ENCODE measurements at places on chromosomes 1 and 21. TPM values are rescaled to one million over a fixed set of nuclear protein-coding genes. Genes with fewer than 3 reads are reported as not detected.

Gene GNG12
- total RNA-seq = not detected

GRCh38 chr1:110060034-110060661 is 10.3 kb downstream of the ALX3 start:
- peaks cover 30% of the 10 kb centered on the region for H3K36me3 ChIP-seq
- peak; percentile 59 for DNase-seq
- H3K27me3 ChIP-seq = no peaks in the 10 kb centered on the region
- H3K4me1 ChIP-seq = no peaks in the 10 kb centered on the region
- no peak overlapping the region for H3K27ac ChIP-seq

- no peak for DNase-seq
- peaks cover 53% of the 10 kb centered on the region for H3K4me1 ChIP-seq
- H3K4me3 ChIP-seq = no peak overlapping the region
- H3K27ac ChIP-seq = no peak overlapping the region
Observed at GRCh38 chr1:247411621-247412327, 4.2 kb upstream of the NLRP3 start.

DNA sequence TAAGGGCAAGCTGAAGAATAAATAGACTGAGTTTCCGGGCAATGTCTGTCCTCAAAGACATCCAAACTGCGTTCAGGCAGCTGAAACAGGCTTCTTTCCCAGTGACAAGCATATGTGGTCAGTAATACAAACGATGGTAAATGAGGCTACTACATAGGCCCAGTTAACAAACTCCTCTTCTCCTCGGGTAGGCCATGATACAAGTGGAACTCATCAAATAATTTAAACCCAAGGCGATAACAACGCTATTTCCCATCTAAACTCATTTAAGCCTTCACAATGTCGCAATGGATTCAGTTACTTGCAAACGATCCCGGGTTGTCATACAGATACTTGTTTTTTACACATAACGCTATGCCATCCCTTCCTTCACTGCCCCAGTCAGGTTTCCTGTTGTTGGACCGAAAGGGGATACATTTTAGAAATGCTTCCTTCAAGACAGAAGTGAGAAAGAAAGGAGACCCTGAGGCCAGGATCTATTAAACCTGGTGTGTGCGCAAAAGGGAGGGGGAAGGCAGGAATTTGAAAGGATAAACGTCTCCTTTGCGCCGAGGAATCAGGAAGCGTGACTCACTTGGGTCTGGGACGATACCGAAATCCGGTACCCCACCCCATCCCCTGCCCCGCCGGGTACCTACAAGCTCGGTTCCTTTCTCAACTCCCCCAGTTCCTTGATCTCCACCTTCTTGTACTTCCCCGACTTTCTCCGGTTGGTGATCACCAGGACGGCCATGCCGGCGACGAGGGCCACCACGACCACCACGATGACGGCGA is 1.3 kb downstream of the TACSTD2 start:
- H3K4me1 ChIP-seq = peaks cover 13% of the 10 kb centered on the region
- no peak overlapping the region for H3K27ac ChIP-seq
- H3K36me3 ChIP-seq = no peaks in the 10 kb centered on the region
- no peak for DNase-seq

DNA sequence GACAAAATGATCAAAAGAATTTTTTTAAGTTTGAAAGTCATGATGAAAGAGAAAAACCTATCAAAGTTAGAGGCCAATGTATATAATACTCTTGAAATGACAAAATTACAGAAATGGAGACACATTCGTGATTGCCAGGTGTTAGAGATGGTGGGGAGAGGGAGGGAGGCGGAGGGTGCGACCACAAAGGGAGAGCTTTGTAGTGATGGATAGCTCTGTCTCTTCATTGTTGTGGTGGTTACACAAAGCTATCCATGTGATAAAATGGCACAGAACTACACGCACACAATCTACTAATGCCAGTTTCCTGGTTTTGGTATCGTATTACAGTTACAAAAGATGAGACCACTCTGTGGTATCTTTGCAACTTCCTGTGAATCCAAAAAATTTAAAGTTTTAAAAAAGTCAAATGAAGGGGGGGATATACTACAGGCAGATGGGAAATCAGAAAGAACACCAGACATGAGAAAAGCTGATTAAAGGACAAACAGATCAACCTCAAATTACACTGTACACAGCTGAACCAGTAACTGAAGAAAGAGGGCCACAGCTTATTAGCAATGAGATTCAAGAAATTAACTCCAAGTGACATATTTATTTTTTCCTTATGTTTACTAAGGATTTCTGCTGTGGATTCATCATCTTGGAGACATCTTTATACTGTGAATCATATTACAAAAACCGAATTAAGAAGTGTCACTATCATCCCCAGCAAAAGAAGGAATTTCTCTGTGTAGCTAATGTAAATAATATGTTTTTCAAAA is 199.1 kb downstream of the SLC45A1 start:
- no peaks in the 10 kb centered on the region for H3K27me3 ChIP-seq
- H3K4me1 ChIP-seq = peaks cover 48% of the 10 kb centered on the region
- H3K36me3 ChIP-seq = peaks cover 2% of the 10 kb centered on the region
- H3K27ac ChIP-seq = no peak overlapping the region
- H3K4me3 ChIP-seq = no peak overlapping the region

DNA sequence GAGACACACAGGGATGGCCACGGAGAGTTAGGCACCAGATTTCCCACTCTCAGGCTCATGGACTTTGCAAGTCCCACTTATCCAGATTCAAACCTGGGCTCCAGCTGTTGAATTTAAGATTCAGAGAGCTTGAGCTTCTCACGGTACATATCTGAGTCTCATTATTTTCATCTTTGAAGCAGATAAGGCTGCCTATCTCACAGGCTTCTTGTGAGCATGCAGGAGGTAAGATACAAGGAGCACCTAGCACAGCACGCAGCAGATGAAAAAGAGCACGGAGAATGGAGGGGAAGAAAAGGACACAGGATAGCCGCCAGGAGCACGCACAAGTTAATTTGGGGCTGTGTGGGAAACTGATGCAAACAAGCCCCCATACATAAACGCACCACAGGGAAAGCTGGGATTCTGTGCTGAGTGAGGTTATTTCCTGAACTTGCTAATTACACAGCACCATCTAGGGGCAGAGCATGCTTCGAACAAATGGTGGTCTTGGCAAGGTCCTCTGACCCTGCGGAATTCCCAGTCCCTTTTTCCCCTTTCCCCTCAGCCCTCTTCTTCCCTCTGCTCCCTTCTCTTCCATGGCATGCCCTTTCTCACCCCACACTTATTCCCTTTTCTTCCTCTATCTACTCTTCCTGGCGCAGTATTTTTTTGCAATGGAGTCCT is 134.7 kb upstream of the VANGL1 start:
- H3K36me3 ChIP-seq = no peaks in the 10 kb centered on the region
- no peak for DNase-seq
- H3K27me3 ChIP-seq = peaks cover 12% of the 10 kb centered on the region
